ENCODE measurements at places on chromosomes 2 and 18.

DNA sequence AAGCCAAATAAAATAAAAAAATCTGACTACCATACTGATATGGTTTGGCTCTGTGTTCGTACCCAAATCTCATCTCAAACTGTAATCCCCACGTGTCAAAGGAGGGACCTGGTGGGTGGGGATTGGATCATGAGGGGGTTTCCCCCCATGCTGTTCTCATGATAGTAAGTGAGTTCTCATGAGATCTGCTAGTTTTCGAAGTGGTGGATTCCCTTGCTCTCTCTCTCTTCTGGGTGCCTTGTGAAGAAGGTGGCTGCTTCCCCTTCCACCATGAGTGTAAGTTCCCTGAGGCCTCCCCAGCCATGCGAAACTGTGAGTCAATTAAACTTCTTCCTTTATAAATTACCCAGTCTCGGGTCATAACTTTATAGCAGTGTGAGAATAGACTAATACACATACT is 123.8 kb upstream of the WDSUB1 start:
- DNase-seq: no peak

DNA sequence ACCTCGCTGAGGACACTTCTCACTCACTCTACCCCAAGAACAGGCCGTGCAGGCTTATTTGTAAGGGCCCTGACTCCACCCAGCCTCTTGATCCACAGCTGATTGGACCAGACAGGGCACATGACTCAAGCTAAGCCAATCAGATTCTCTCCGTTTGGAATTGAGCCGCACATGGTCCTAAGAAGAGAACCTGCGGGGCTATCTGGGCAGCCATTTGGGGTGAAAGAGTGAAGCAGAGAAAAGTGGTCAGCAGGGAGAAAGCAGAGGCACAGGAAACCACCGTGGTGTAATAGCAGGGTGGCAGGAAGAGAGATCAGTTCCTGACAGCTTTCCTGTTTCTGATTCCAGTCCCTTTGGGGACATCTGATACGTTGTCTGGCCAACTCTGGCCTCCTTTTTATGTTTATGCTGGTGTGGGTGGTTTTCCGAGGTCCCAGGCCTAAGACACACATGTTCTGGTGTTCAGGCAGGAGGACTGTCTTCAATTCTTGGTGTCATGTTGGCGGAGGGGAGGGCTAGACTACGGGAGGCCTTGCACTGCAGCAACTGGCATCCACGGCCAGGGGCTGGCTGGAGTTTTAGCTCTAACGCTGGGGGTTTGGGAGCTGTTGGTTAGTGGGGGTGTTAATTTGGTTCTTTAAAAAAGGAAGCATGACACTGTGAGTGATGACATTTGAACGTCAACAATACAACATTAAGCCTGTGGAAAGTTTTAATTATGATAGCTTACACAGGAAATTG is 26.1 kb upstream of the SPTBN1 start:
- no peak for DNase-seq

- peak; percentile 85 for DNase-seq
Observed at GRCh38 chr18:5238371-5238976, 41.4 kb upstream of the AKAIN1 start.

GRCh38 chr2:29741132-29741531 is 180.3 kb downstream of the ALK start:
- no peak for DNase-seq

DNA sequence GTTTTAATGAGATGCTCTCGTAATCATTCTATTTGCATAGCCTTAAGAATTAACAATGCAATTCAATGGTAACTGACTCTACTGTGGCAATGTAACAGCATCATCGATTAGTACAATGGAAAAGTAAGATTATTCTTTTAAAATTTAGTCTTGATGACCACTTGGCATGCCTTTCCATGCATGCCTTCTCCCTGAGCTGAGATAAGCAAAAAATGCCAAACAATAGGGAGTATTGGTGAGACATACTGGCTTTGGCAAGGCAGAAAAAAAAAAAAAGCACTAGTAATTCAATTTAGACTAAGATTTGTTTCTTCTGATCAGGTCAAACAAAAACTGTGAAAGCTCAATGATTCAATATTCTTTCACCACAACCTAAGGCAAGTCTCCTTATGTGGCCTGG is 110.8 kb upstream of the TRIB2 start:
- no peak for DNase-seq

DNA sequence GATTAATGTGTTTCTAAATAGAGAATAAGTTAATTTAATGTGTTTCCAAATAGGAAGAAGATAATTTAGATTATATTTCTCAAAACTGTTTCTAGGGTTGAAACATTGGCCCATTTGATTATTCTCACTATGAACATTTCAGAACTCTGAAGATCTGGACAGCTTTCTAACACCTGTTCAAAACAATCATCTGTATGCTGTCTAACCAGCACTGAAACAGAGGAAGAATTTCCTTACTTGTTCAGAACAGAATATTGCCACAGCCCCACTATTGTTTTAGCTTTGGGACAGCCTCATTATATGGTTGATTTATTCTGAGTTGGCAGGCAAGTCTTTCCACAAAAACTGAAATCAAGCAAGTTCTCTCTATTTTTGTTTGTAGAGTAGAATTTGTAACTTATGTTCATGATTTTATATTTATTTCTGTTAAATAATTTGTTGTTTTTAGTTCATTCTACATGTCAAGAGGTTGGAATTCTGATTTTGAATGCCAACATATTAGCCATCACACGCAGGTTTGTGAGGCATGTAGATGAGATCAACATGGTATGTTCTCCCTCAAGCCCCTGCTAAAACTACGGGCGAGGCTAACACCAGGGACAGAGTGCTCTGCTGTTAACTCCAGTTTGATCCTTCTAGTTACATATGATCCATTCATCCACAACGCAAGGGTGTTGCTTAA is 11.2 kb downstream of the IL18RAP start:
- no peak for DNase-seq

- DNase-seq: no peak
Observed at GRCh38 chr18:22204996-22205395, 35.6 kb downstream of the GATA6 start.

- DNase-seq: no peak
Observed at GRCh38 chr2:48274040-48274439, 255.9 kb upstream of the STON1 start.

- DNase-seq: no peak
Observed at GRCh38 chr2:159497256-159497655, 119.1 kb downstream of the BAZ2B start.

Data from activated CD4-positive, alpha-beta T cell treated with anti-CD3 and anti-CD28 coated beads, Interleukin-2, amount 10 ng/mL, durations not matched to agents 24 days and 14 days (primary cell).